Astrocyte (in vitro differentiated cells and primary cell): ENCODE measurements at places on chromosomes 6 and 20. TPM values are rescaled to one million over a fixed set of nuclear protein-coding genes. Genes with fewer than 3 reads are reported as not detected.

The TP53TG5 gene
- not detected in 2 replicates for total RNA-seq

GRCh38 chr6:80433010-80433672 is 326.7 kb downstream of the BCKDHB start:
- no peak for DNase-seq

GRCh38 chr6:19041906-19042305 is 654.8 kb downstream of the RNF144B start:
- DNase-seq = no peak

The GPR6 gene
- not detected in 2 replicates for total RNA-seq

GRCh38 chr20:46507760-46508407 is 5.5 kb downstream of the ZNF334 start:
- no peak for DNase-seq

The ME1 gene
- total RNA-seq = 34.5 and 38.5 TPM in 2 replicates

The FAM162B gene
- total RNA-seq = not detected in 2 replicates

- no peak for DNase-seq
Observed at GRCh38 chr6:44298055-44298803, 14.9 kb downstream of the AARS2 start.

DNA sequence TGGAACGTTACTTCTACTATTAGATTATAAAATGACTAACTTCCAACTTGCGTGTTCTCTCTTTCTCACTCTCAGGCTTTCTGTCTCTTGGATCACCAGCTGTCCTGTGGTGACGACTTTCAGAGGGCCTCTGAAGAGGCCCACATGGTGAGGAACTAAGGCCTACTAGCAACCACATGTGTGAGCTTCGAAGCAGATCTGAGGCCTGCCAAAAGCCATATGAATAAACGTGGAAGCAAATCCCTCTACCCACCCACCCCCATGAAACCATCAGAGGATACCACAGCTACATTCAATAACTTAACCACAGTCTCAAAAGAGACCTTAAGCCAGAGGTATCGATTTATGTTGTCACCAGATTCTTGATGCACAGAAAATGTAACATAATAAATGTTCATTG is 13.5 kb upstream of the BMP5 start:
- DNase-seq = no peak

DNA sequence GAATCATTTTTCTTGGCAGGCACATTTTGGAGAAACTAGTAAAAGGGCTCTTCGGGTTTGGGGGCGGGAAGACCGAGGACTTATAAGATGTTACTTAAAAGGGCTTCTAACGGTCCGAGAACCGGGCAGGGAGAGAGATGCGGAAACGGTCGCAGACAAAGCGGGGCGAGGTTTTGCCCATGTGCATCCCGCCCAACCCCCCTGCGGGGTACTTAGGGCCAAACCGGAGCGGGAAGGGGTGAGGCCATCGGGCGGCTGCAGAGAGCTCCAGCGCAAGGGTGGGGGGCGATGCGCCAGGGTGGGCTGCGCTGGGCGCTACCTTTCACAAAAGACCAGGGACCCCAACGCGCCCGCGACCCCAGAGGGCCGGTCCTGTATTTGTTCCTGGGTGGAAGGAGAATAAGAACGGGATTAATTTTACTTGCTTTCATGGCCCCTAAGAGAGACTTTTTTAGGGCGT is 616 bp downstream of the TUBB start:
- DNase-seq = no peak

The BMP6 gene
- total RNA-seq = 2.2 and 2.8 TPM in 2 replicates

The PRSS35 gene
- 3.7 and 3.9 TPM in 2 replicates for total RNA-seq

- peak; percentile 23 for DNase-seq
Observed at GRCh38 chr6:150723857-150724256, 124.2 kb downstream of the PLEKHG1 start.

GRCh38 chr6:71252410-71252809 is 36.2 kb upstream of the OGFRL1 start:
- no peak for DNase-seq

DNA sequence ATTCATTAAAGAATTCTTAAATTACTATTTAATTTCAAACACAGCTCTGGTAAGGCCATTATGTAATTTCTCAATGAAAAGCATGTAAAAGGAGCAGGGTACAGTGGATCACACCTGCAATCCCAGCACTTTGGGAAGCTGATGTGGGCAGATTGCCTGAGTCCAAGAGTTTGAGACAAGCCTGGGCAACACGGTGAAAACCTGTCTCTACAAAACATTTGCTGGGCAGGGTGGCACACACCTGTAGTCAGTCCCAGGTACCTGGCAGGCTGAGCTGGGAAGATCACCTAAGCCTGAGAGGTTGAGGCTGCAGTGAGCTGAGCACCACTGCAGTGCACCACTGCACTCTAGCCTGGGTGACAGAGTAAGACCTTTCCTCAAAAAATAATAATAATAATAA is 37.4 kb downstream of the MDN1 start:
- DNase-seq = no peak

DNA sequence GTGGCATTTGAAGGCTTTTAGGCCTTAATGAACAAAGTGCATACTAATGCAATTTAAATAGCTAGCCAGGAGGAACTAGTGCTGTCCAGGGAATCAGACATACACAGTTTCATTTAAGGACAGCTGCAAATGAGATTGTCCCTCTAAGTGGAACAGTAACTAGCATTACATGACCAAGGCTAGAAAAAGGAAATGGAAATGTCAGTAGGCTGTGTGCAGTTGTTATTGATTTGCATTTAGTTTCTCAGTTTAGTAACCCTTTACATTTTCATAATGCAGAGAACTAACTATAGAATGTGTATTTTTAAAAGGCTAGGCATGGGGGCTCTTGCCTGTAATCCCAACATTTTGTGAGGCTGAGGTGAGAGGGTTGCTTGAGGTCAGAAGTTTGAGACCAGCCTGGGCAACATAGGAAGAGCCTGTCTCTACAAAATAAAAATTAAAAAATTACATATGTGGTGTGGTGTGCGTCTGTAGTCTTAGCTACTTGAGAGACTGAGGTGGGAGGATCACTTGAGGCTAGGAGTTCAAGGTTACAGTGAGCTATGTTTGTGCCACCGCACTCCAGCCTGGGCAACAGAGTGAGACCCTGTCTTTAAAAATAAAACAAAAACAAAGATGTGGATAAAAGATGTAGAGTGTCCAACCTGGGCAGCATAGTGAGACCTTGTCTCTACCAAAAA is 468.0 kb downstream of the UTRN start:
- no peak for DNase-seq

The BTN2A1 gene
- 50.4 and 51.5 TPM in 2 replicates for total RNA-seq

The SMLR1 gene
- total RNA-seq = not detected in 2 replicates

The TAAR8 gene
- total RNA-seq = not detected in 2 replicates

GRCh38 chr6:4864519-4864918 is 88.3 kb downstream of the CDYL start:
- DNase-seq = no peak

GRCh38 chr6:142329486-142330113 is 27.8 kb downstream of the ADGRG6 start:
- no peak for DNase-seq

- peak; percentile 93 for DNase-seq
Observed at GRCh38 chr6:71420693-71421328, 132.2 kb downstream of the OGFRL1 start.

The PNLDC1 gene
- total RNA-seq = 0.11 TPM in 1 of 2 replicates, not detected in the other

The NFATC2 gene
- total RNA-seq = 3.9 and 4.1 TPM in 2 replicates

DNA sequence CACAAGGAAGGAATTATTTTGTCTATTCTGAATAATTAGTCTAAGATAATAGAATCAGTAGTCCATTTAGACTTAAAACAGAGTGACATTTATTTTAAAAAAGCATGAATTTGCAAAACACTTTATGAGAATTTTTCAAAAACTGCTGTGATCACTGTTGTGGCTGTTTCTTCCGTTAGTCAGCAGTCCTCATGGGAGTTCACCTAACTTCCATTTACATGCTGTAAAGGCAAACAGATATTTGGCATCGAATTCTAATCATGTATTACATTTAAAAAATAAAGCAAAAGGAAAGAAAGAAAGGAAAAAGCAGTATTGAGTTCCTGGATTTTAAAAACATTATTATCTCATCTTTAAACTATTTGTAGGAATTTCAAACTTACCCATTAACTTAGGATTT is 111.8 kb downstream of the MTHFD1L start:
- no peak for DNase-seq

GRCh38 chr6:9335431-9335830 is 900.1 kb upstream of the SLC35B3 start:
- DNase-seq = no peak

- no peak for DNase-seq
Observed at GRCh38 chr6:39706819-39707335, 18.3 kb downstream of the KIF6 start.

GRCh38 chr20:43658069-43658722 is 8.7 kb upstream of the MYBL2 start:
- peak; percentile 22 for DNase-seq

DNA sequence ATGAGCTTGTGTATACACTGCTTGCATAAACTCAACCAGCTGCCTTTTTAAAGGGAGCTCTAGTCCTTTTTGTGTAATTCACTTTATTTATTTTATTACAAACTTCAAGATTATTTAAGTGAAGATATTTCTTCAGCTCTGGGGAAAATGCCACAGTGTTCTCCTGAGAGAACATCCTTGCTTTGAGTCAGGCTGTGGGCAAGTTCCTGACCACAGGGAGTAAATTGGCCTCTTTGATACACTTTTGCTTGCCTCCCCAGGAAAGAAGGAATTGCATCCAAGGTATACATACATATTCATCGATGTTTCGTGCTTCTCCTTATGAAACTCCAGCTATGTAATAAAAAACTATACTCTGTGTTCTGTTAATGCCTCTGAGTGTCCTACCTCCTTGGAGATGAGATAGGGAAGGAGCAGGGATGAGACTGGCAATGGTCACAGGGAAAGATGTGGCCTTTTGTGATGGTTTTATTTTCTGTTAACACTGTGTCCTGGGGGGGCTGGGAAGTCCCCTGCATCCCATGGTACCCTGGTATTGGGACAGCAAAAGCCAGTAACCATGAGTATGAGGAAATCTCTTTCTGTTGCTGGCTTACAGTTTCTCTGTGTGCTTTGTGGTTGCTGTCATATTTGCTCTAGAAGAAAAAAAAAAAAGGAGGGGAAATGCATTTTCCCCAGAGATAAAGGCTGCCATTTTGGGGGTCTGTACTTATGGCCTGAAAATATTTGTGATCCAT is 15.3 kb downstream of the TNFAIP3 start:
- no peak for DNase-seq

The MUC21 gene
- total RNA-seq = not detected in 2 replicates

DNA sequence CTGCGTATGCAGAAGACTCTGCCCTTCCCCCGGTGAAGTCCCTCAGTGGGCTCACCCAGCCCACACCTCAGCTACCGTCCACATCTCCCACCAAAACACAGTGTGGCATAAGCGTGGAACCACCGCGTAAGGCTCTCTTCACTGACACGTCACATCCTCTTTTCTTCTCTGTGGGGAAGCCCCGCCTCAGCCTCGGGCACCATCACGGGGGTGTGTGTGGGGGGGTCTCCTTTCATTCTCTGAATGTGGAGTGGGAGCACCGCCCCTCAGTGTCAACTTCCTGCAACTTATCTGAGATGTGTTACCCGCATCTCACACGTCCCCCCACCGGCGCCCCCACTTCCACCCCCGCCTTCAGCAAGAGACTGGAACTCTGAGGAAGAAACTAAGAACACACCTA is 388.4 kb upstream of the JARID2 start:
- no peak for DNase-seq

GRCh38 chr6:73722318-73723060 is 26.5 kb downstream of the CD109 start:
- peak; percentile 88 for DNase-seq

GRCh38 chr6:141541581-141542324 is 591.0 kb upstream of the GJE1 start:
- DNase-seq = no peak

GRCh38 chr6:131061041-131061750 is 1.8 kb downstream of the EPB41L2 start:
- peak; percentile 69 for DNase-seq

GRCh38 chr6:150659046-150659763 is 59.5 kb downstream of the PLEKHG1 start:
- DNase-seq = no peak

The CLDN20 gene
- total RNA-seq = not detected in 2 replicates

GRCh38 chr6:148617530-148617929 is 129.3 kb upstream of the UST start:
- peak; percentile 45 for DNase-seq

The FAM184A gene
- 1.3 and 2.0 TPM in 2 replicates for total RNA-seq

DNA sequence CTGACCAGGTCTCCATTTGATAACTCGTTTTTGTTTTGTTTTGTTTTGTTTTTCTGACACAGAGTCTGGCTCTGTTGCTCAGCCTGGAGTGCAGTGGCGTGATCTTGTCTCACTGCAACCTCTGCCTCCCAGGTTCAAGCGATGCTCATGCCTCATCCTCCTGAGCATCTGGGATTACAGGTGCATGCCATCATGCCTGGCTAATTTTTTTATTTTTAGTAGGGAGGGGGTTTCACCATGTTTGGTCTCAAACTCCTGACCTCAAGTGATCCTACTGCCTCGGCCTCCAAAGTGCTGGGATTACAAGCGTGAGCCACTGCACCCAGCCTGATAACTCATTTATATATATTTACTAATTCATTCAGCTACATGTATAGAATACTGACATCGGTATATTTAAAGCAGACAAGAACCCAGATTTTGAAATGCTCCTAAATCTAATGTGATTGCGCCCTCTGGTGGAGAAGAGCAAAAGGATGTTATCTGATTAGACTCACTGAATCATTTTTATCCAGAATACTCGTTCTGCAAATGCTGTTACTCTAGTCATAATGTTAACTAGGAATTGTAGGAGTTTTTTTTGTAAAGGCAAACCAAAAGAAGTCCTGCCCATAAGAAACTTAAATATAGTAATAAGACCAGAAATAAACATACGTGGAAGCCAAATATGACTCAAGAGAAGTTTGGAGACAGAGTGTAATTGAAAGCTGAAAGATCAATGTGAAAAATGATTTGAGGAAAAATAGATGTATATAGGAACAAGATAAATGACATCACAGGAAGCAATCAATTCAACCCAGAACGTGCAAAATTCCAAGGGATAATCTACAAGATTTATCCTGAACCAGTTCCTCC is 5.3 kb upstream of the COL12A1 start:
- peak; percentile 37 for DNase-seq

DNA sequence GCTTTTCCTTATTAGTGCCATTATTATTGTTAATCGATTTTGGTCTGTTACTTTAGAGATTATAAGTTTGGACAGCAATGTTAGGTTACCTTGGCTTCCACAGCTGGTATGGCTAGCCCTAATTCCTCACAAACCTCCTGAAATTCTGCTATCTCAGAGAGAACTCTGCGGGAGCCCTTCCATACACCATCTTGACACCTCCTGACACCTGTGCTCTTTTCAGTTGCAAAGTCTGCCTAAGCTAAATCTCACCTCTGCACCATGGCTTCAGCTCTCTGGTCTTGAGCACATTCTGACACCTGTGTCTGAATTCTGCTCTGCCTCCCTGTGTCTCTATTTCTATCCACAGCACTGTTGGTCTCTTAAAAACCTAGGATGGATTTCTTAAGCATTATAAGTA is 106.5 kb downstream of the DCDC2 start:
- no peak for DNase-seq
